ENCODE measurements at places on chromosomes 13 and 19.

DNA sequence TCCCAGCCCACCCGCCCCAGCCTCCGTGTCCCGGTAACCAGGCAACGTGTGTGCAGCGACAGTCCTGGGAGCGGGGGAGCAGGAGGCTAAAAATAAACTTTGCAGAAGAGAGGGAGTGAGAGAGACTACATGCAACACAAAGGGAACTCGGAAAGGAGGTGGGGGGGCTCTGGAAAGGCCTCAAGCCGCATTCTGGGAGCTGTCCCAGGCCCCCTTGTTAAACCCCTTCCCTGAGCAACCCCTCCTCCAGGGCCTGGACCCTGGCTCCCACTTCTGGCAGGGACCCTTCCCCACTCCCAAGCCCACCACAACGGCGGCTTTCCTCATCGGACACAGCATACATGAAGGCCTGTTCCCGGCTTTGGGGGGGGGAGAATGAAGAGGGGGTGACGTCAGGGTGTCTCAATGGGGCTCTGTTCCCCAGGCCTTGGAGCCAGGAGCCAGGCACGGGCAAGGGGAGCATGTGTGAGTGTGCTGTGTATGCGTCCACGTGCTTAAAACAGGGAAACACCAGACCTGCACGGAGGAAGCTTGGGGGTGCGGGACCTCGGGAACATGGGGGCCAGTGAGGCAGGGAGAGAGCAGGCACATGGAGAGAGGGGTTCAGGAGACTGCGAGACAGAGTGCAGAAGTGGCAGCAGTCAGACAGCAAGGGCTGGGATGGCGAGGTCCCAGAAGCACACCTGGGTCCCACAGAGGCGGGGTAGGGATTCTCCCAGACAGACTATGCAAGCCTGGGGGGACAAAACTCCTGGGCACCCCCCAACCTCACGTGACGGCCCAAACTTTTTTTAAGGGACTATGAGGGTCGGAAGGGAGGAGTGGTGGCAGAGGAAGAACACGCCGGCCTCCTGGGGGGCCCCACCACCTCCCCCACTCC lies 2.3 kb downstream of the ERF start:
- peak; percentile 89 for DNase-seq

- no peak for DNase-seq
These were observed 8.9 kb downstream of the GRTP1 start for GRCh38 chr13:113354831-113355610.

DNA sequence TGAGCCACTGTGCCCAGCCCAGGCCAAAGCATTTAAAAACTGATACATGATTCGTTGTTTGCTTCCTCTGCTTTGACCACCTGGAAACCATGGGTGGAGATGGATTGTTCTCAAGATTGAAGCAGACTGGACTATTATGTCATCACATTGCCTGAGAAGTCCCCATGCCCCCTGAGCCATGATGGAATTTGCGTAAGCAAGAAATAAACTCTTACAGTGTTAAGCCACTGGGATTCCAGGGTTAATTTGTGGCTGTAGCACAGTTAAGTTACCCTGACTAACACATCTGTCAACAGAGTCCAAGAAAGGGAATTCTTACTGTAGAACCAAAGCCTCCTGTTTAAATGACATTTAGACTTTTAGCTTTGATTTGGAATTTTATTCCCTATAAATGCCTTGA lies 19.4 kb upstream of the DHRS12 start:
- DNase-seq = no peak

DNA sequence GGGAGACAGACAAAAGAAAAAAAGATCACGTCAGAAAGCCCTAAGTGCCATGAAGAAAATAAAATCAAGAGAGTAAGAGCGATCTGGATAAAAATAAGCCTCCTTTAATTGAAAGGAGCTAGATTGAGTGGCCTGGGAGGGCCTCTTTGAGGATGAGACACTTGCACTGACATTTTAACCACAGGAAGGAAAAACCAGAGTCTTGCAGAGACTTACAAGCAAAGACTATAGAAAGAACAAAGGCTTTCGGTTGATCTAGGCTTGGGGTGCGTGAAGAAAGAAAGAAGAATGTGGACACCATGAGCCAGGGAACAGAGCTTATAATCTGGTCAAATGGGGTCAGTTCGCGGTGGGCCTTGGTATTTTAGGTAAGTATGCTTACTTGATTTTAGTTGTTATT lies 342.7 kb downstream of the COG6 start:
- no peak for DNase-seq

- no peak for DNase-seq
These were observed 9.2 kb upstream of the WASF3 start for GRCh38 chr13:26548205-26548765.

- no peak for DNase-seq
These were observed 72.8 kb downstream of the ATP7B start for GRCh38 chr13:51938454-51938853.

GRCh38 chr19:995051-995827 lies 5.0 kb upstream of the GRIN3B start:
- DNase-seq = no peak

GRCh38 chr13:73938372-73939070 lies 195.7 kb downstream of the KLF12 start:
- no peak for DNase-seq

DNA sequence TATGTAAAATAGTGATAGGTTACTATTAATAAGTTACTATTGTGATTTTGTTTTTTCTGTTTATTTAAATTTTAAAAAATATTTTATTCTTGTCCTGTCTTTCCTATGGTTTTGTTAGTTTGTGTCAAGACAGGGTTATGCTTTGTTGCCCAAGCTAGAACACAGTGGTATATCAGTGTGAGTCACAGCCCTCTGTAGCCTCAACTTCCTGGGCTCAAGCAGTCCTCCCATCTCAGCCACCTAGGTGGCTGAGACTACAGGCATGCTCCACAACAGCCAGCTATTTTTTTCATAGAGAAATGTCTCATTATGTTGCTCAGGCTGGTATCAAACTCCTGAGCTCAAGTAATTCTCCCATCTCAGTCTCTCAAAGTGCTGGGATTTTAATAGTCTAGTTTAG lies 99.5 kb downstream of the ZNF675 start:
- DNase-seq = no peak
